ENCODE measurements at places on chromosomes 13 and 19.

GRCh38 chr19:42113641-42114348 is 18.5 kb downstream of the POU2F2 start:
- DNase-seq: no peak

- no peak for DNase-seq
Measured at GRCh38 chr13:28316836-28317235, 178.1 kb downstream of the FLT1 start.

GRCh38 chr19:3954107-3954506 is 16.8 kb downstream of the DAPK3 start:
- no peak for DNase-seq

DNA sequence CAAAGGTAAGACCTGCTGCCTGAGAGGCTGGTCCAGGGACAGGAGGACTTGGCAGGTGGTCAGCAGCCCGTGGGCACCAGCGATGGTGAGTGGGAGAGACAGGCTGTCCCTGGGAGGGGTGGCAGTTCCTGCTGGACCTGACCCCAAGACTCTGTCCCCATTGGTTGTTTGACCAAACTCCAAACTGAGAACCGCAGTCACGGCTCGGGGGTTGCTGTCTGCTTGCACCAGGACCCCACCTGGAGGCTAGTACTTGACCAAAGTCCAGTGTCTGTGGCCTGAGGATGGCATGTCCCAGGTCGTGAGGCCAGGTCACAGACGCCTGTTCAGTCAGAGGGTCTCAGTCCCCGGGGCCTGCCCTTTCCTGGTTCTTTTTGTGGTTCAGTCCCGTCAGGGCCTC is 9.9 kb upstream of the ZNF14 start:
- DNase-seq: no peak

DNA sequence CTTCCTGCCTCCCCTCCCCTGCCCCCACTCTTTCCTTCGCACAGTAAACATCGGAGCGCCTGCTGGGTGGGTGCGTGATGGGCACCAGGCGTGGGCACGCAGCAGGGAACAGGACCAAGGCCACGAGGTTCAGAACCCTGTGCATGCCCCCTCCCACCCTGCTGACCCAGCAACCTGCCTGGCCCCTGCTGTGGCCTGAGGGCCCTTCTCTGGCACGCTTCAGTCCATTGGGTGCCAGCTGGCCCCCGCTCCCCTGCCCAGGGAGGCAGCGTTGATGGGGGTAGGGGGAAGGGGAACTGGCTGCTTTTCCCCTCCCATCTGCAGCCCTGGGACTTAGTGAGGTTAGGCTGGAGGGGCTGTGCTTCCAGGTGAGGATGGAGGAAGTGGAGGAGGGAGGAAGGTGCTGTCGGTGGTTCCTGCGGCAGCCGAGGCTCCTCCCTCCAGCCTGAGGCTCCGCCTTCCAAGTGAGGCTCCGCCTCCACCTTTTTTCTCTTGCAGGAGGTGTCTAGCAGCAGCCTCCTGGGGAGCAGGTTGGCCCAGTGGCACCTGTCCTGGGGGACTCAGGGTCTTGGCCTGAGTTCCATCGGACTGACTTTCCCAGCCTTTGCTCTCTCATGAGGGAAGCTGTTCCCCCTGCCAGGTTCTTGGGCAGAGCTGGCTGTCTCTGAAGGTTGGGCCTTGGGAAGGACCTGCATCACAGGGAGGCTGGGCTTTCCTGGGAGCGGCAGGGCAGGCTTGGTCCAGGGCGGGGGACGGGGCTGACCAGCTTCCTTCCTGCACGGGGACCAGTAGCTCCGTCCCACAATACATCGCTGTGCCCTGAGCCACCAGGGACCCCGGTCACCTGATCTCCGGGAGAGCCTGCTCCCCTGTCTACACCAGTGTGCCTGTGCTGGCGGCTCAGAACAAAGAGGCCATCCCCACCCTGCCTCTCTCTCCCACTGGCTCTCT is 7.3 kb downstream of the PIAS4 start:
- DNase-seq: no peak

DNA sequence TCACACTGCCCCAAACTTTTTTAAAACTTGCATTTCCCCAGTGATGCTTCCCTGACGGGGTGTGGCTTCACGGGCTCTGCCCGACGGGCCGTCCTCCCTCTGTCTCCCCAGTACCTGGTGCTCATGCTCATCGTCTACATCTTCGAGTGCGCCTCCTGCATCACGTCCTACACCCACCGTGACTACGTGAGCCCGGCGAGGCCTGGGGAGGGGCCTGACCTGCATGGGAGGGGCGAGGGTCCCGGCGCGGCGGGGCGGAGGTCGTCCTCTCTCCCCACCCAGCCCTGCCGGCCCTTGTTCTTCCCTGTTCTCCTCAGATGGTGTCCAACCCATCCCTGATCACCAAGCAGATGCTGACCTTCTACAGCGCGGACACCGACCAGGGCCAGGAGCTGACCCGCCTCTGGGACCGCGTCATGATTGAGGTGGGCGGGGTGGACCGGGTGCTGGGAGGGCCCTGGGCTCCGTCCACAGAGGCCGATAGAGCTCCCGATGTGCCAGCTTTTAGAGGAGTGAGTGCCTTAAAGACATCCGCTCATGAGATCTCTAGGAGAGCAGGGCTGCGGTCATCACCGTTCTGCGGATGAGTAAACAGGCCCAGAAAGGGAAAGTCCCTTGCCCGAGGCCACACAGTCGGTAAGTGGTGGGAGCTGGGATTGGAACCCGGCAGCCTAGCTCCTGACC is 6.9 kb downstream of the UPK1A start:
- DNase-seq: peak; percentile 7

- DNase-seq: no peak
Measured at GRCh38 chr13:95779522-95779921, 102.6 kb downstream of the DNAJC3 start.

DNA sequence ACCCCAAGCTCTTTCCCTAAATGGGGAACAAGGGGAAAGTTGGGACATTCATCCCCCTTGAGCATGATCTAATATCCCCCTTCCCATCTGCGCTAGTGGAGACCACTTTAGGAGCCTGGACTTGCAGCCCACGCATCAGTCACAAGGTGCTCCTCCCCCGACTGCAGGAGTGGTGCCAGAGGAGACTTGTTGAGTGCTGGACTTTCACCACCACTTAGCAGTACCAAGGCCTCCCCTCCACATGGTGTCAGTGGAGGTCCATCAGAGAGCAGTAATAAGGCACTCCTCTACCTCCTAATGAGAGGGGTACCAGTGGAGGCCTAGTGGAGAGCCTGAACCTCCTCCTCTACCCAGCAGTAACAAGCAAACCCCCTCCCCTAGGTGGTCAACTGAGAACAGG is 22.5 kb downstream of the CAB39L start:
- DNase-seq: no peak

GRCh38 chr19:28217022-28217421 is 995.9 kb downstream of the UQCRFS1 start:
- no peak for DNase-seq

- no peak for DNase-seq
Measured at GRCh38 chr19:10508707-10509106, 5.6 kb upstream of the KEAP1 start.

DNA sequence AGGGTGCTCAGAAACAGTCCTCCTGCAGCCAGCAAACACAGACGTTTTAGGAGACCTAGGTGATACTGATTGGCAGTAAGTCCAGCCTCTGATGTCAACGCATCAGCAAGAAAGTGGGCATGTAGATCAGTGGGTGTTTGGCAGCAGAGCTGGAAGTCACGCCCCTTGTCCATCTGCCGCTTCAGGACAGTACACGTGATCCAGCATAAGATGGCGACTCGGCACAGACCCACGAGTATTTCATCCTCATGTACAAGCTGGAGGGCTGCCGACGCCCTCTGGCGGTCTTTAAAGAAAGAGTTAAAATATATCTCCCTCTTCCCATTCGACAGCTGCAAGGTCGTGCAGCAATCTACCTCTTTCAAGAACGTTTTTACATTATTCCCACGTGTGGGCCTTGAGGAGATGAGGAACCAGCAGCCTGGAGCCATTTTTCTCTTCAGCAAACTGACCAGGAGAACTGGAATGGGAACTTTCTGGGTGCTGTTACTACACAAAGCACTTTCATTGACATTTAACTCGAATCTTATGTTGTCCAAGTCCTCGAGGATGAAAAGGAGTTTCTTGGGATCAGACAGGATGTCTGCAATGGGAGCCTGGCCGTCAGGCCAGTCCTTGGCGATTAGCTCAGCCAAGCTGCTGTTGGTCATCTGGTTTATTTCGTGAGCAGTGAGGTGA is 22.3 kb downstream of the NLRP11 start:
- no peak for DNase-seq

DNA sequence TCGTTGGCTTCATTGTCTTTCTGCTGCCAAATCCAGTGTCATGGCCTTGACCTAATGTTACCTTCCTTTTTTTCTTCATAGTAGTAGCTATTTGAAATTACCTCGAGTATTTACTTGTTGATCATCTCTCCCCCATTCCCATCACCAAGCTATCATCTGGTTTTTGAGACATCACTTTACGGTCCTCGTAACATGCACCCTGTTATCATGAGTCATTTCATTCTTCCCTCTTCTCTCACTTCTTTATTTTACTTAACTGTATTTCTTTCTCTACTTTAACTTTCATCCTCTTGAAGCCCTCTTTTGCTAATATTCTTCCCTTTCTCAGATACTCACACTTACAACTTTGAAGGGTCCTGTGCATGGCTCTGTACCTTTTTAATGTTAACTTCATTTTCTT is 31.8 kb downstream of the TPP2 start:
- DNase-seq: no peak

DNA sequence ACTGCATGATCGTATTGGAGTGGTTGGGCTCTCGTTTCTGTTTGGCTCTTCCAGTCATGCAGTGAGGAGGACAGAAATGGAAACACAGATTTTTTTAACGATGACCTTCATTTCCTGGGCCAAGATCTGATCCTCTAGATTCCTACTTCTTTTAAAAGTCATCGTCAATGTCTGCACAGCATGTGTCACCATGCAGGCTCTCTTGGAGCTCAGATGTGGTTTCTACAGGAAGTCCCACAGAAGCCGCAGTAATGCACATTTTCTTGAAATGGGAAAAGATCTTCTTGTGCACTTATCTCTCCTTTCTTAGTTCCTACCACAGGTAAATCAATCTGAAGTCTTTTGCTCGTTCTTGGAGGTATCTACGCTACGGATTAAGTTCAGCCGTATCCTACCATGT is 626.9 kb downstream of the EFNB2 start:
- DNase-seq: no peak

GRCh38 chr13:104270731-104271130 is 1204.5 kb upstream of the SLC10A2 start:
- DNase-seq: no peak

GRCh38 chr13:112962396-112962795 is 6.6 kb upstream of the MCF2L start:
- DNase-seq: no peak

DNA sequence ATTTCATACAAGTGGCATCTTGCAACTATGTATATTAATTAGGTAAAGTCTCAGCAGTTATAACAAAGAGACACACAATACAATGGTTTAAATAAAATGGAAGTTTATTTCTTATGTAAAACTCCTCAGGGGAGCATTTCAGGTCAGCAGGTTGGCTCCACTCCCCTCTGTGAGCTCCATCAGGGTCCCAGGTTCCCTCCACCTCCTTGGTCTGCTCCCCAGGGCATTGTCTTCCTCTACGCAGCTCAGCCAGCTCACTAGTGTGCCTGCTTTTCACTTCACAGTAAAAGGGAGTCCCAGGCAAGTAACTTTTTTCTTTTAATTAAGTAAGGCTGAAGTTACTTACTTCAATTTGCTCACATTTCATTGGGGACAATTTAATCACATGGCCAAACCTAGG is 135.3 kb upstream of the FNDC3A start:
- no peak for DNase-seq

- DNase-seq: no peak
Measured at GRCh38 chr19:54532528-54532927, 29.9 kb downstream of the LAIR2 start.

DNA sequence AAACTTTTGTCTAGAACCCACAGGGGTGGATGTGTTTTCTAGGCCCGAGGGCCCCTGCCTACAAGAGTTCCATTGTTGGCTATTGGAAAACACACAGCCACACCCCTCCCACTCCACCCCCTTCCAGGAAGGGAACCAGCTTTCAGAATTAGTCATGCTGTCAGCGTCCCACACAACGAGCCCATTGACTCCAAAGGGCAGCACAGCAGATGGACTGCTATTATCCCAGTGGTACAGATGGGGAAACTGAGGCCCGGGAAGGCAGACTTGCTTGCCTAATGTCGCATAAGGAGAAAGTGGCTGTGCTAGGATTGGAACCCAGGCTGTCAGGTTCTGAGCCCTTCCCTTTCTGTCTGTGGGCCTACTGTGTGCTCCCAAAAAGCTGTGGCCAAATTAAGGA is 8.1 kb upstream of the FXYD3 start:
- DNase-seq: no peak

DNA sequence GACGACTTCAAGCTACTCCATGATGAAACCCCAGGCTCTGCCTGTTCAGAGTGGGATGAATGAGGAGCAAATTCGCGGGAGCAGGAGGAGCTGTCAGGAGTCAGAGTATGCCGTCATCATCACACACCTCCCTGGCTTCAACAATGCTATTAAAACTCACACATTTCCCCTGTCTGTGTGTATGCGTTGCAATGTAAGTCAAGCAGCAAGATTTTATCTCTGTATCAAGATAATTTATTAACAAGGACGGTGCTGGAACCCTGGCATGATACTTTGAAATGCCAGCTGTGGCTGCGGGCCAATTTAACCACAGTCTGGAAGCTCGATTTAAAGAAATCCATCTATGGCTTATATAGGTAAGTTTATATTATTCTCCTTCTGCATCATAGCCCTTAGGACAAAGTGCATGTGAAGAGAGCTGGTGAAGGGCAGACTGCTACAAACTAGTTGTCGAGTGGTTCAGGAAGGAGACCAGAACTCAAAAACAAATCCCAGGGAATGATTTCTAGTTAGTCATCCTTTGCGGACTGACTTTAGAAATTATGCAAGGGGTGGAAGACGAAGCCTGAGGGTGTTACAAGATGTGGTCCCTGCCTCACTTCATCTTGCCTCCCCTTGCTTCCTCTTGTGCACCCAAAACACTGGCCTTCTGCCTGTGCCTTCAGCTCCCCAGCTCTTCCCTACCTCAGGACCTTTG is 486.5 kb downstream of the COG6 start:
- DNase-seq: no peak
